ENCODE measurements at places on chromosomes 3 and 15.
A peak's percentile ranks its signal among the peaks of the same experiment; 100 is the strongest.

DNA sequence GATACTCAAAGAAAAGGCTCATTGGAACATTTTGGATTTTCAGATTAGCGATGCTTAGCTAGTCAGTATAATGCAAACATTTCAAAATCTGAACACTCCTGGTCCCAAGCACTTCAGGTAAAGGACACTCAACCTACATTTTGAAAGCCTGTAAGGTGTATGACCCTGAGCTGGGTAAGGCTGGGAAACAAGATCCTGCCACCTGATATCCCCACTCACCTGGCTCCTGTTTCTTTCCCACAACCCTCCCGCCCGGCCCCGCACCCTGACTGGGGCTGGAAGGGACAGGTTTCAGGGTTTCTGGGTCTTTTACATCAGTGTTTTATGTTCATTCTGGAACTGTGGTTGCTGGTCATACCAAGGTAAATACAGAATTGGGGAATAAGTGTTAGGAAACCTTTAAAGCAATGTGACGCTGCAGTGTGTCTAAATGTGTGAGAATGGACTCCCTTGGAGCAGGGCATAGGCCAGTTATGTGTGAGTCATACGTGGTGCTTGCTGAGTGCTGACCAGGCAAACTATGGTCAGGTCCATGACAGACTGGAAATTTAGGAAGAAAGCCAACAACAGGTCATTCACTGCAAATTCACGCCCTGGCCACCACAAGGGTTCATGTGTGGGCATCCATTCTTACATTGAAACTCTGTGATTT is 22.9 kb downstream of the CTXND1 start:
- DNase-seq: no peak

- no peak for DNase-seq
These were observed 126.2 kb upstream of the RASGRP1 start for GRCh38 chr15:38690719-38691332.

DNA sequence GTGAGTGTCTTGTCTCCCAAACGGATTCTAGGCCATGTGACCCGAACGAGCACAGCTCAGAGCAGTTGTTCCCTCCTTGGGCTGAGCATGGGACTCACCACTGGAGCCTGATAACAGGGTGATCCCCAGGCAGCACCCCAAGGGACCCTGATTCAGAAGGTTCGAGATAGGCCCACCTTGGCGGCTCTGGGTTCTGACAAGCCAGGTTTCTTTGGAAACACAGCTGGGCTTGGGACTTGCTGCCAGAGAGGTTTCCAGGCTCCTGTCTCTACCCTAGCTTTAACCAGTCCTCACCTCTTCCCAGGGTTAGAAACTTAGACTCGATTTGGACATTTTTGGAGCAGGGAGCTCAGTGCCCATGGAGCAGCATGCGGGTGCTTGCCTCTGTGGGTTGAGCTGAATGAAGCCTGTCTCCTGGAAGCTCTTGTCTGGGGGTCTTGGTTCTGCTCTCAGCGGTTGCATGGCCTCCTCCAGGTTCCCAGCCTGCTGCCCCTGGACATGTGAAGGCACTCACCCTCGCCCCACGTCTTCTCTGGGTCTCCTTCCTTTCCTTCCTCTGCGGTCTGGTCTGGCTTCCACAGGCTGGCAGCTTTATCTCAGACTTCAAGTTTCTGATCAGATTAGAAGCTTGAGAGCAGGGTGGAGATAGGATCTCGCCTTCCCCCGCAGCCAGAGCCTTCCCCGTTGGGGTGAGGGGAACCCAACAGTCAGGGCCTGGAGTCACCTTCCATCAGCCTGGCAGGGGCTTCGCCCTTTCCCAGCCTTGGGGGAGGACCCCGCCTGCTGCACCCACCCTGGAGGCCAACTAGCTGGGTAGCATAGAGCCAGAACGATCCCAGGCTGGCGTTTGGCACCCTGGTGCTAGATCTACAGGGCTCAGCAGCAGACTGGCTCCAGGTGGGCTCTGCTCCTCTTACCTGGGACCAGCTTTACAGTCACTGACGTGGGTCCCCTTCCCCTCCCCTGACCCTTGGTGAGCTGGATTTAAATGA is 21.0 kb downstream of the PAQR5 start:
- DNase-seq: no peak

DNA sequence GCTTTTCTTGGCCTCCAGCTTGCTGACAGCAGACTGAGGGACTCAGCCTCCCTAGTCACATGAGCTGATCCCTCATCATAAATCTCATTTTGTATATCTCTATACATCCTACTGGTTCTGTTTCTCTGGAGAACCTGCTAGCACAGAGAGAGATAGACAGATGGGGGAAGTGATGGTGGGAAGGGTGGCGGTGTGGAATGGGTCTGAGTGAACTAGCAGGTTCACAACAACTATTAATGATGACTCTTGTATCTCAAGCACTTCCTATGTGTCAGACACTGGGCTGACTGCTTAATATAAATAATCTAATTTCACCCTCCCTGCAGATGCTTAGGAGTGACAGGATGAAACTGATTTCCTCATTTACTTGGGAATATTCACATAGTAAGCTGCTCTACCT is 106.9 kb upstream of the TLE3 start:
- DNase-seq: no peak

DNA sequence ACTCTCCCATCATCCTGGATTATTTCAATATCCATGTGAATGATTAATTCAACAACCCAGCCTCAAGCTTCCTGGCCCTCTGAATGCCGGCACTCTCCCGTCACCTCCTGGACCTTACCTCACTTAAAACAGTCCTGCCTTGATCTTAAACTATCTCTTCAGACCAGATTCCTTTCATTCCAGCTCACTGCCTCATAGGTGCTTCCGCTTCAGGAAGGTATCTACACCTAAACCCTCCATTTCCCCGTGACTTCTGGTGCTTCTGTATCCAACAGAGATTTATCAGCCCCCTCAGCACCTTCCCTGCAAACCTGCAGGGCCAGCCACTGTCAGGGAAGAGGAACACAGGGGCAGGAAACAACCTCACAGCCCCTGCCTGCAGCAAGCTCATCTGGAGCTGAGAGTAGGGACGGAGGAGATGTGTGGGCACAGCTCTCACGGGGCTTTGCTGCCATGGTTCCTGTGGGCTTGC is 98.9 kb upstream of the TJP1 start:
- DNase-seq: no peak

- DNase-seq: no peak
These were observed 88.3 kb upstream of the COL8A1 start for GRCh38 chr3:99549957-99550603.

GRCh38 chr3:149879872-149880271 is 66.9 kb downstream of the RNF13 start:
- no peak for DNase-seq

DNA sequence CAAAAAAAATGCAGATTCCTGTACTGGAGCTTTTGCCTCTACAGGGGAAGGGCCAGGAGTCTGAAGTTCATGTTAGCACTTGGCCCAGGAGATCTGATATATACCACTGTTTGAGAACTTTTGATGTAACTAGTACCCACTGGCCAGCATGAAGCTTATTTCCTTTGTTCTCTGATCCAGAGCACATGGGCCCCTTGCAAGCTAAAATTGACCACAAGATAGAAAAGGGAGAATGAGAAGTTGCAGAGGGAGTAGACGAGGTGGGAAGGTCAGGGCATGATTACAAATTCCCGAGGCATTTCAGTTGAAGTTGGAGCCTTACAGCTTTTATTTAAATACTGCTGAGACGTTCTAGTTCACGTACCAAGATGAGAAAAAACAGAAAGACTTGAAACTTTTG is 28.2 kb downstream of the TGM4 start:
- DNase-seq: no peak

DNA sequence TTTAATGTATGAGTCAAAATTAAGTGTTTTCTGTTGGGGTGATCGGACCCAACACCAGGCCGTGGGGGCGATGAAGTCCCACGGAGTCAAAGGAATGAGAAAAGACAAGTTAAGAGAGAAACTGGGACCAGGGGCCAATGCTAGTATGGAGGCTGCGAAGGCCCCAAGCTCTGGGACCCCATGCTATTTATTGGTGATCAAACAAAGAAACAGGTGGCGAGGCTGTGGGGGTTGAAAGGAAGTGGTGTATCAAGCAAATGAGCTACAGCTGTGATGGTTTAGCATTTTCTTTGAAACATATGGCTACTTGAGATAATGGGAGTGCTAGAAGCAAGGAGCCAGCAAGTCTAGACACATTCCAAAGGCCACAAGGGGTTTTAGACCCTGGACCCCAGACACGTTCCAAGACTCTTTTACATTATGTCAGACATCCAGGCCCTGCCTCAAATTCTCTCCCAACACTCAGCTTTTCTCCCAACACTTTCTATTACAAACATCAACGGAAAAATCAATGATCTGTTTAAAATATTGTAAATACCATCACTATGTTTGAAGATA is 56.0 kb upstream of the SNRPN start:
- DNase-seq: no peak

- DNase-seq: no peak
These were observed 258.5 kb downstream of the ROBO2 start for GRCh38 chr3:77298417-77298816.

- DNase-seq: no peak
These were observed 238.9 kb downstream of the SUCLG2 start for GRCh38 chr3:67415511-67415910.

- no peak for DNase-seq
These were observed 532 bp upstream of the SELENOT start for GRCh38 chr3:150602426-150603152.

DNA sequence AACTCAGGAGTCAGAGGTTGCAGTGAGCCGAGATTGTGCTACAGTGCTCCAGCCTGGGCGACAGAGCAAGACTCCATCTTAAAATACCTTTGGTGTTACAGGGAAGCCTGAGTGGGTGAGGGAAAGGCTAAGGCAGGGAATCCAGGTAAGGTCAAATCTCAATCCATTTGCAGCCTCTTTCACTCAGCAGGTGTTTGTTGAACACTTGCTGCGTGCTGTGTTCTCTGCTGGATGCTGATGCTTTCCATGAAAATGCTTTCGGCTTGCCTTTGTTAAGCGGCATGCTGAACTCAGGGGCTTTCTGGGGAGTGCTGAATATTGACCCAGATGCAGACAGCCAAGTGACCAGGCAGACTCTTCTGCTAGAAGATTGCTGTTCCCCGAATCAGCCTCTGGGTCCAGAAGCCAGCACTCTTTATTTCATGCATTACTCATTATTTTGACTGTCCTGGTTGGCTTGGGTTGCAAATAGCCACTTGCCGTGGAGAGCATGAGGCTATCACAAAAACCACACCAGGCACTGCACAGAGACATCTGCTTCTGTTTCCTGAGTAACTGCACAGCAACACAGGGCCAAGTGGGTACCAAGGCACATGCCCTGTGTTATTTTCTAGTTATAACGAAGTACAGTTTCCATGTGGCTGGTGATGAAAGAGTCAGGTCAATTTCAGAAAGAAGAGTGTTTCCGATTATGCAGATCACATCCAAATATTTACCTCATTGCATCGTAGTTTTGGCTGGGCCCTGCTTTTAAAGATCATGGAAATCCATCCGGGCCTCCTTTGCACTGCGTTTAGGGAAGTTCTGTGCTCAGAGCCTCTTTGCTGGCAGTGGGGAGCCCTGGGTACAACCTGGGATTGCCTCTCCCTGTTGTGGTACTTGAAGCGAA is 88.6 kb downstream of the THSD4 start:
- DNase-seq: no peak

- peak; percentile 10 for DNase-seq
These were observed 5.8 kb upstream of the TOPAZ1 start for GRCh38 chr3:44235604-44236484.

DNA sequence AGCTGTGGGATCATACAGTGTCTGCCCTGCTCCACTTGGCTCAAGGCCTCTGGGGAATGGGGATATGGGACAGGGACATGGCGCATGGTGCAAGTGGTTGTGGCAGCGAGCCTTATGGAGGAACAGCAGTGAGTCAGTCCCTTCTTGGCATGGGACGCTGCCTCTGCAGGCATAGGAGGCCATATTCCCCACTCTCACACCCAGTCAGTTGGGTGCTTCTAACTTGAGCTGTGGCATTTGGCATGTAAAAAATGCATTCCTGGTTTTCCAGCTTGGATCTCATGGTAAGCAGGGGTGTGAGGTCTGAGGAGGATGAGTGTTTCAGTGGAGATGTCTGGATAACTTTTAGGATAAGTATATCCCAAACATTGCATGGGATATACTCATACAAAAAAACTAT is 31.6 kb upstream of the UBE2Q2 start:
- DNase-seq: no peak

DNA sequence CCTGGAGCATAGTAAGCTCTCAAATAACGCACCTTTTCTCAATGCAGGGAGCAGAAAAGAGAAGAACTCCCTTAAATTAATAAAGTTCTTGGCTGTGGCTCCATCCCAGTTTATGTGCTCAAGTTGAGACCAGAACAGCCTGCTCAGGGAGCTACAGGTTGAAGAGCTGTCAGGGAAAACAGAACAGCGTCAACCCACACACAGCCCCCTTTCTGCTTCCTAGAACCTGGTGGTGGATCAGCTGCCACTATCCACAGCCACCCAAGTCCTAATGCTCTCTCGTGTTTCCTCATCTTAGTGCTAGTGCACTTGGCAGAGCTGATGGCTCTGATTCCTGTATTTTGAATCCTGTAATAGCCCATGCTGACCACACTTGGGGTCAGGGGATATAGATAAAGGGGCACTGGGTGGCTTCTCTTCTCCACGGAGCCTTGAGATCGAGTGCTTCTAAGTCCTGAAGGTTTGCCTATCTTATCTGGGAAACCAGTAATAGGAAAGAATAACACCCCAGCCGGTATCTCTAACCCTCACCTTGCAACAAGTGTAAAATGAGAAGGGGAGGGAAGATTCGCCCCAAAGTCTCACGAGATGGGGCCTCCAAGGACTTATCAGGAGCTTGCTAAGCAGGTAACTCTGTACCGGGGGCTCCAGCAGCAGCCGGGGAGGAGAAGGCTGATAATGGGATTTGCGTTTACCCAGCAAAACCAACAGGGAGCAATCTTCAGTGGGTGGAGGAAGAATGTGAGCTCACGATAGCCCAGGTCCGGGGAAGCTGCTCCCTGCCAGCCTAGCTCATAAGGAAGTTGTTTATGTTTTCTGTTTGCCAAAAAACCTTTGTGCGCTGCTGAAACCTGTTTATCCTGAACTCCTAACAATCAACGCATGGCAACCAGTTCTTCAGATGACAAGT is 136.2 kb upstream of the ICE2 start:
- DNase-seq: no peak

GRCh38 chr3:105375750-105376511 is 9.2 kb downstream of the ALCAM start:
- DNase-seq: no peak

DNA sequence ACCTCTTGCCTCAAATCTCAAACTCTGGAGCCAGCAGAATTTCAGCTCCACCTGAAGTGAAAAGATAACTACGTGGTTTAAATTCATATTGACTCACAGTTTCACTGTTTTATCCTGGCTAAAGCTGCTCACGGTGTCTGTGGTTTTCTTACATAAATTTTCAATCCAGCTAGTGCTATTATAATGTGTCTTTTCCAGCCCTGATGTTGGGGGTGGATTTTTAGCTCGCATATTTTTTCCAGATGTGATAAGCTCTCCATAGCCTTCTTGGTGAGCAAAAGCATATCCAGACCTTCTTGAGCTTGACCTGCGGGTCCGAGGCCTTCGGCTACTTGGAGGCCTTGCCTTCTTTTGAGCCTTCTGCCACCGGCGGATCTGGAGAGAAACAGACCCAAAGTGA is 239.3 kb downstream of the DTWD1 start:
- no peak for DNase-seq

DNA sequence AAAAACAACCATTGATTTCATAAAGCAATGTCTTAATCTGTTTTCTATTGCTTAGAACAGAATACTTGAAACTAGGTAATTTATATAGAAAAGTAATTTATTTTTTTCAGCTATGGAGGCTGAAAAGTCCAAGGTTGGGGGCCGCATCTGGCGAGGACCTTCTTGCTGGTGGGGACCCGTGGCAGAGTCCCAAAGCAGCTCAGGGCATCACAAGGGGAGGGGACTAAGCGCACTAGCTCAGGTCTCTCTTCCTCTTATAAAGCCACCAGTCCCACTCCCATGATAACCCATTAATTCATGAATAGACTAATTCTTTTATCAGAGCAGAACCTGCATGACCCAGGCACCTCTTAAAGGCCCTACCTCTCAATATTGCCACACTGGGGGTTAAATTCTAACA is 87.2 kb upstream of the KLF13 start:
- DNase-seq: no peak
